ENCODE measurements at places on chromosomes 1 and 21.

- DNase-seq: no peak
These were observed 63.7 kb upstream of the DPT start for GRCh38 chr1:168792592-168793125.

DNA sequence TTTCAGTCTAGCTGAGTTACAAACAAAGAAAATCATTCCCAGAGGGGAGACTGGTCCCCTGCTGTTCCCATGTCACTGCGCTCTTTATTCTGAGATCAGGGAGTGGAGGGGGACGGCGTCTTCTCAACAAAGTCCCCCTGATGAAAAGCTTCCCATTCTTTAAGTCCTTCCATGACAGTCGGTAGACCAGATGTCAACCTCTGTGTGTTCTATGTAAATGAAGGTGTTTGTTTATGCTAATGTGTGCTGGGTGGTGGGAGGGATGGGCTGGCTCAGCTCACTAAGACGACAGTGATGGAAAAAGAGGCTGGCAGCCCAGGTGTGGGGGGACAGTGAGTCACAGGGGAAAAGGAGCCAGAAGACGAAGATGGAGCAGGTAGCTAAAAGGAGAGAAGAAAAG is 148.2 kb upstream of the KLHDC7A start:
- DNase-seq: no peak

DNA sequence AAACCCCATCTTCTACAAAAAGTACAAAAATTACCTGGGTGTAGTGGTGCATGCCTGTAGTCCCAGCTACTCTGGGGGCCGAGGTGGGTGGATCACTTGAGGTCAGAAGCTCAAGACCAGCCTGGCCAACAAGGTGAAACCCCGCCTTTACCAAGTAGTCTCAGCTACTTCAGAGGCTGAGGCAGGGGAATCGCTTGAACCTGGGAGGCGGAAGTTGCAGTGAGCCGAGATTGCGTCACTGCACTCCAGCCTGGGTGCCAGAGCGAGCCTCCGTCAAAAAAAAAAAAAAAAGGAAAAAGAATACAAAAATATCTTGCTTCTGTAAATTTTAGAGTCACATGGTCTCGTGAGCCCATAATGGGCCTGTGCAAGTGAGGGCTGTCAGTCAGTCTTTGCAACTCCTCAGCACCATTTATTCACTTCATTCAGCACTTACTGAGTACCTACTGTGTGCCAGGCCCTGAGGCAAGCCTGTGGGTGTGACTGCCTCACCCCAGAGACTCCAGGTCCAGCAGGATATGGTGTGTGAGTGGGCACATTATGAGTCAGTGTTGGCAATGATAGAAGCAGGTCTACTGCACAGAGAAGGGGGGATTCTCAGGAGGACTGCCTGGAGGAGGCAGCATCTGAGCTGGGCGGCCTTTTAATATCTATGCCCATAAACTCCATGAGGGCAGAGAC is 46.8 kb upstream of the TARDBP start:
- no peak for DNase-seq

- no peak for DNase-seq
These were observed 5.2 kb upstream of the OXCT2 start for GRCh38 chr1:39776400-39776713.

GRCh38 chr1:68175621-68176398 is 56.5 kb downstream of the WLS start:
- DNase-seq: no peak

- no peak for DNase-seq
These were observed 570 bp upstream of the NPR1 start for GRCh38 chr1:153677718-153678518.

Measured in stimulated activated CD8-positive, alpha-beta memory T cell treated with anti-CD3 and anti-CD28 coated beads, Interleukin-4, amount 100 ng/mL, for 1 hour (primary cell).